Dermis blood vessel endothelial cell (primary cell): ENCODE measurements at places on chromosomes 1 and 21.

- peak; percentile 77 for DNase-seq
Measured at GRCh38 chr1:15177710-15178166, 24.2 kb downstream of the TMEM51 start.

DNA sequence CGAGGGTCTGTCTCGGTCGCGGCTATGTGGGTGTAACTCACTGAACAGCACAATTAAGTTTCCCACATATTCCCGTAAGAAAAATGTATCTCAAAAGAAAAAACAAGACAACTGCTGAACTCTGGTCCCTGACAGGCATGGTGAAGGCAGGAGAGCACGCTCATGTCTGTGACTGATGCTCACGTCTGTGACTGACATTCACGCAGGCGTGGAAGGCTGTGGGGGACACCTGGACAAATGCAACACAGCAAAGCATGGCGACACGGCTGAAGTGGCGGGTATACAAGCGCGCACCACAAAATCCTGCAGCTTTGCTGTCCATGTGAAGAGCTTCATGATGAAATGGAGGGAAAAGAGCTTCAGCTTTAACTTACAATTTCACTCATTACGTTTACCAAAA, 6.0 kb downstream of the PTTG1IP start:
- no peak for DNase-seq

GRCh38 chr1:185318431-185319138, 1.5 kb upstream of the IVNS1ABP start:
- no peak for DNase-seq

DNA sequence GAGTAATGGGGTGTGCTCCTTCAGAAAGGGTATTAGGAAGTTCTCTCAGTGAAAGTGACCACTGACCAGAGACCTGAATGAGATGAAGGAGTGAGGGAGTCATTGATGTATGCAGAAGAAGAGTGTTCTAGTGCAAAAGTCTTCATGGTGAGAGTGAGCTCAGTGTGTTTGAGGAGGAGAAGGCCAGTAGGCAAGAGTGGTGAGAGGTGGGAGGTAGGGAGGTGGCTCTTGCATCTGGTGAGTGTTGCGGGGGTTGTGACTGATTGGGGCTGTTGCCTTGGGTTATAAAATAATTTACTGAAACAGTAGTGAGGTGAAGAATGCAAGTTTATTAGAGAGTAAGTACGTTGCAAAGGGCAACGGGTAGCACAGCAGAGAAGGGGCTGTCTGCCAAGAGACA, 26.2 kb downstream of the FMN2 start:
- DNase-seq = no peak
